ENCODE measurements at places on chromosomes 13 and 19.

- DNase-seq, result no peak
Measured at GRCh38 chr13:80074811-80075210, 266.1 kb downstream of the SPRY2 start.

GRCh38 chr19:21749090-21749489 lies 18.3 kb downstream of the ZNF100 start:
- no peak for DNase-seq

GRCh38 chr13:46822551-46822950 lies 25.6 kb upstream of the ESD start:
- no peak for DNase-seq

DNA sequence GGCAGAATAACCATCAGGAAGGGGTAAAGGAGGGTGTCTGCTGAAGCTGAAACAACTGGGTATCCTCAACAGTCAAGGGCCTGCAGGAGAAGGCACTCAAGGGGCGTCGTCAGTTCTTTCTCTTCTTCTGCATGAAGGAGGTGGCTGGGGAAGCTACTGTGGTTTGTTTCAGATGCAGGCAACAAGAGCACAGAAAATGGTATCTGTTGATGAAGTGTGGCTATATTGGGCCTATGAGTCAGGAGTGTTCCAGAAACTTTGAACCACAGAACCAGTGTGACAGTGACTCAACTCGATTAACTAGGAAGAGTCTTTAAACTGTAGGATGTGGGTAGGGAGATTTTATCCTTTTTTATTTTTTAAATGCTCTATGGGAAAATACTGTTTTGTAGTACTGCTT lies 686.3 kb downstream of the FGF9 start:
- no peak for DNase-seq

DNA sequence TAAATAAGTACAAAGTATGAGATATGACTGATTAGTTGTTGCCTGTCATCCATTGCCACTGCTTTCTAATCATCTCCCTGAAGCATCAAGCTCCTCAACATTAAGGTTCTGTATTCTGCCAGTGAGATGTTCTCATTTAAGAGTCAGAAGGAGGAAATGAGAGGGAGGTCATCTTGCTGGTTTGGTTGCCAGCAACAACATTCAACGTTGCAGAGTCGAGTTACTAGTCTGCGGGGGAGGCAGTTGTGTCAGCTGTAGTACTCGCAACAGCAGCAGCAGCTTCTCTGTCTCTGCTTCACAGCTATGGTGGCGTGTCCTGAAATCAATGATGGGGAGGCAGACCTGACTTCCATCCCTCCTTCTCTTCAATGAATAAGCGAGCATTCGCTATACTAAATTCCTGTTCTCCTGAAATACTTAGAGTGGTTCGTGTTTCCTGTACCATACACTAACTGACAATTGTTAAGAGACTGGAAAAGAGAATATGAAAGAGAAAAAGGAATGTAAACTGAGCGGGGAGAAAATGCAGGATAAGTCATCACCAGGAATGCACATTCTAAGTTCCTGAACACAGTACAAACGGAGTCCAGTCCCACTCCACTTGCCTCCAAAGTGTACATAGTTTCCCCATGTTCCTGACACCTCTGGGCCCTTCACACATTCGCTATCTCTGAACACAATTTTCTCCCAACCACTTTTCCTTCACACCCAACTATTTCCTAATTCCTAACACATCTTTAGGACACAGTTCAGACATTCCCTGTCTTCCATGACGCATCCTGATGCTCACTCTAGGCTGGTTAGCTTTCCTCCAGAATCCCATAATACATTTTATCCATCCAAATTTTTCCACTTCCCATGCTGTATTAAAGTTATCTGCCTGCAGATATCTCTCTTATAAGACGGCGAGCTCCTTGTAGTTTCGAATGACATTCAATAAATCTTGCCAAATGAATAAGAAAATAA lies 263.0 kb downstream of the KLF12 start:
- DNase-seq, result no peak

DNA sequence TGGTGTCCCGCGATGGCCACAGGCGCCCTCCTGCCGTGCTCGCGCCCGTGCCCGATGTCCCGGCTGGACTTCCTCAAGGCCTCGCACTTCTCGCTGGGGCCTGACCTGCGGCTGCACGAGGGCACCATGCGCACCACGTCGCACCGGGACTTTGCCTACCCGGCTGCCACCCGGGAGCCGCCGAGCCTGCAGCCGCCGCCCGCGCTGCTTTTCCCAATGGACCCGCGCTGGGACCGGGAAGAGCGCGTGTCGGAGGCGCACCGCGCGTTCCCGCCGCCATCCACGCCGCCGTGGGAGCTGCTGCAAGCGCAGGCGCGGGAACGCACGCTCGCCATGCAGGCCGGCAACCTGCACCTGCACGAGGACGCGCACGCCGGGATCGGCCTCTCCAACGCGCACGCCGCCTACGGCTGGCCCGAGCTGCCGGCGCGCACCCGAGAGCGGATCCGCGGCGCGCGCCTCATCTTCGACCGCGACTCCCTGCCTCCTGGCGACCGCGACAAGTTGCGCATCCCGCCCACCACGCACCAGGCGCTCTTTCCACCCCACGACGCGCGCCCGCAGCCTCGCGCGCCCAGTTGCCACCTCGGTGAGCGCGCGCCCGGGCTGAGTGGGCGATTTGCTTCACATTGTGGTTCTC lies 12.1 kb upstream of the PEX11G start:
- DNase-seq, result peak; percentile 82

DNA sequence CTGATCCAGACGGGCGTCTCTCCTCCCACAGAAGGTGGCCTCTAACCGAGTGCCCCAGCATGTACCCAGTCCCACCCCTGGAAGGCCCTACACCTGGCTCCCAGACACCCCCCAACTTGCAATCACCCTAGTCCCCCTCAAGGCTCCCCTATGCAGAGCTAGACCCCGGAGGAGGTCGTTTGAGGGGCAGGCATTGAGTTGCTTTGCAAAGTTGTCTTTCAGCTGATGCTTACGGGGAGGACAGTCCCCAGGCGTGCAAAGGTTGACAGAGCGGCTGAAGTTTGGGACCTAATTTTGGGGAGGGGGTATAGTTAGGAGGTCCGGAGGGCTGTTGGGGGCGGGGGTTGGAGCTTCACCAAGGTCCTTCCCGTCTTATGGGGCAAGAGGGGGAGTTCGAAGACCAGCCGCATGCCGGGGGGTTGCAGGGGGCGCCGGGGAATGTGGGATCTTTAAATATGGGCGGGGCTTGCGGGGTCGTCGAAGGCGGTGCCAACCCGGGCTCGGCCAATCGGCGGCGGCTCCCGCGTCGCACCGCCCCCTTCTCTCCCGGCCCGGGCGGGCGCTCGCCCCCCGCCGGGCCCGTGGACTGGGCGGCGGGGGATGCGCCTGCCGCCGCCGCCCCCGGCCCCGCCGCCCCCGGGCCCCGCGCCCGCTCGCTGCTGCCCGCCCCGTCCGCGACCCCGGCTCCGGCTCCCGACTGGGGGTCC lies at the start of gene KCNN1:
Gene KCNN1 (plus strand): TSS at position 558 of the 707 bp plus-strand sequence. CDS start 6,782 bp downstream, outside the sequence.
- no peak for DNase-seq

GRCh38 chr13:36776175-36776574 lies 42.8 kb upstream of the RFXAP start:
- DNase-seq, result no peak

DNA sequence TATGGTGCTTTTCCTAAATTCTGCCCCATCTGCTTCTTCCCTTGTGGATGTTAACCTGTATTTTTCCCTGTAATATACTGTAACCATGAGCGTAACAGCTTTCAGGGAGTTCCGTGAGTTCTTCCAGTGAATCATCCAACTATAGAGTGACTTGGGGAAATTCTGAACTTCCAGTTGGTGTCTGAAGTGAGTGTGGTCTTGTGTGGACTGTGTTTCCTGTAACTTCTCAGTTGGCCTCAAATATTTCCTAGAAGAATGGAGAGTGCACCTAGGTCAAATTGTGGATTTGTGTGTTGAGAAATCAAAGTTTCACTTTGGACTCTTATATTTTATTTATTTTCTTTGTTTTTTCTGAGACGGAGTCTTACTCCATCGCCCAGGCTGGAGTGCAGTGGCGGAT lies 11.0 kb upstream of the ZNF766 start:
- DNase-seq, result no peak

DNA sequence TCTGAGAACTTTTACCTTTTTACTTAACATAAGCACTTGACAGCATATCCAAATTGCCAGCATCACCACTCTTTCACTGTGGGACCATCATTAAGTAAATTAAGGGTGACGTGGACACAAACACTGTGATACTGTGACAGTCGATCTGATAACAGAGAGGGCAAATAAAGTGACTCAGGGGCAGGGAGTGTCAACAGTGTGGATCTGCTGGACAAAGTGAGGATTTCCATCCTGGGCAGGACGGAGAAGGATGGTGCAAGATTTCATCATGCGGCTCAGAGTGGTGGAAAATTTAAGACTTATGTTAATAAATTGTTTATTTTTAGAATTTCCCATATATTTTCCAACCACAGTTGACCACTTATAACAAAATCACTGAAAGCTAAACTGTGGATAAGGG lies 60.0 kb upstream of the WDFY2 start:
- DNase-seq, result no peak

DNA sequence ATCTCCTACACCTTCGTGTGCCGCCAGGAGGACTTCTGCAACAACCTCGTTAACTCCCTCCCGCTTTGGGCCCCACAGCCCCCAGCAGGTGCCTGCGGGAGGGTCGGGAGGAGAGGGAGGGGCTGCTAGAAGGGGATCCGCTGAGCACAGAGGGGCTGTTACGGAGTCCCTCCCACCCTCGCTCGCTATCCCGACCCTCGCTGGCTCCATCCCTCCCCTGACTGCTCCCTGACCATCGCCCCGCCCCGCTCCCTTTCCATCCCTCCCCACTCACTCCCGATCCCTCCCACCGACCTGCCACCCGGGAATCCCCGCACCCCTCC lies 780 bp downstream of the CD177 start:
- no peak for DNase-seq

GRCh38 chr13:65679240-65679639 lies 1550.9 kb downstream of the PCDH9 start:
- DNase-seq, result no peak

GRCh38 chr19:46606681-46607447 lies 5.7 kb downstream of the CALM3 start:
- no peak for DNase-seq

DNA sequence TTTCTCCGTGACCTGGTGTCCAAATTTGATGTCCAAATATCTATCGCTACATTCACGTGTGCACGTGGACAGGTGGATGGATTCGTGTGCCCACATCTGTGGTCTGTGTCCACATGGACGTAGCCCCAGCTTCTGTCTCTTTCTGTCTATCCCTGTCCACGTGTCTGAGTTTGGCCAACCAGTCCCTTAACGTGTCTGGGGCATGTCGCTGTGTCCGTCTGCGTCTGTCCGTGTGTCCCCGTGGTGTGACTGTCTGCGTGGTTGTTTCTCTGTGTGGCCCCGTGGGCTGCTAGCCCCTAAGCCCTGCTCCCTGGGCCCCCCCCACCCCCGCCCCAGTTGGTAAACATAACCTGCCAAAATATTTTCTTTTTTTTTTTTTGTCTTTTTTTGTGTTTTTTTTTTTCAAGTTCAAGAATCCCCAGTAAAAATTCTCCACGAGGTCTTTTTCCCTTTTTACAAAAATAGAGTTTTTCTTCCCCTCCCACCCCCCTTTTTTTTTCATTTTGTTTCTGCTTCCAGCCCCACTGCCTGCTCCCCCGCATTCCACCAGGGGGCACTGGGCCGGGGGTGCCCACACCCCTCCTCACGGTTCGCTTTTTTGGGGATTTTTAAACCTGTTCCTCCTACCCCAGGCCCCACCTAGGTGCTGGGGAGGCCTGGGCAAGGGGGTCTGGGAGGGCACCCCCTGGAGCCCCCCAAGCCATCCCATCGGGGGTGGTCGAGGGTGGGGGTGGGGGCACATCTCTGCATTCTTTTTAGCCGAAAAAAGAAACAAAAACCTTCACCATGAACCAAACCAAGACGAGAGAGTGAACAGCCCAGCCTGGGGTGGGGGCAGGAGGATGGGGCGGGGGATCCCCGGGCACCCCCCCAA lies 18.3 kb downstream of the PRKCSH start:
- DNase-seq, result no peak

- no peak for DNase-seq
Measured at GRCh38 chr13:30354493-30355383, 47.4 kb upstream of the KATNAL1 start.

GRCh38 chr19:45294291-45295029 lies 28.2 kb downstream of the CKM start:
- DNase-seq, result no peak

GRCh38 chr13:46015366-46015765 lies 37.2 kb downstream of the ZC3H13 start:
- DNase-seq, result no peak

GRCh38 chr19:47494729-47495128 lies 10.7 kb upstream of the KPTN start:
- DNase-seq, result no peak

- no peak for DNase-seq
Measured at GRCh38 chr19:50728084-50728737, 5.0 kb downstream of the CLEC11A start.

GRCh38 chr19:35022460-35022859 lies 7.8 kb upstream of the SCN1B start:
- no peak for DNase-seq

DNA sequence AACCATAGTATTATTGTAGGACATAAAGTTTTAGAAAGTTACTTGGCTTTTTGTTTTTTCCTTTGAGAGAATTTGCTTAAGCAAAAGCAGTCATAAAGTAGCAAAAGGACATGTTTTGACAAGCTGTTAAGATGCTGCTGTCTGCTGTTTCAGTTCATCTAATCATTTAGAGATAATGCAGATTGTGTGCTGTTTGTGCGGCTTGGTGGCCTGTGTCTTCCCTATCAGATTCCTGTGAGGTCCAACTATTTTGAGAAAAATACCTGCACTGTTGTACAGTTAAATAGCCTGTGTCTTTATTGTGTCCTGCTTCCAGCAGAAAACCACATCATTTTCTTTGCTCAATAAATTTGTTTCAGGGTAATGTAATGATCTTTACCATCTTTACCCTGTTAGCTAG lies 20.0 kb downstream of the UCHL3 start:
- DNase-seq, result no peak

- DNase-seq, result no peak
Measured at GRCh38 chr13:101747039-101747438, 294.6 kb downstream of the ITGBL1 start.

DNA sequence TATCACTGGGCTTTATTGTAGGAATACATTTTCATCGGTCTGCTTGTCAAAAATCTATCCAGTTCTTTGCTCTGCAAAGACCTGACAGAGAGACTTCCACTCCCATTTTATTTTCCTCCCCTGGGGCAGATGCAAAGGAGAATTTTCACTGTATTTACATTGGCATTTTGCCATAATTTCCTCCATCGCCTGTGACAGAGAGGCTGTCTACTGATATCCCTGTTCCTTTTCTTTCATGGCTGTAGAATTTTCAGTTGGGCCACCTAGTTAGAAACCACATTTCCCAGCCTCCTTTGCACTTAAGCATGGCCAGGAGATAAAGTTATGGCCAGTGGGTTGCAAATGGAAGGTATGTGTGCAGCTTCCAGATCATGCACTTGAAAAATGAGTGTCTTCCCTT lies 89.3 kb downstream of the NUFIP1 start:
- no peak for DNase-seq

- no peak for DNase-seq
Measured at GRCh38 chr13:113886561-113887112, 22.8 kb upstream of the GAS6 start.
